ENCODE measurements at places on chromosomes 13 and 19.

DNA sequence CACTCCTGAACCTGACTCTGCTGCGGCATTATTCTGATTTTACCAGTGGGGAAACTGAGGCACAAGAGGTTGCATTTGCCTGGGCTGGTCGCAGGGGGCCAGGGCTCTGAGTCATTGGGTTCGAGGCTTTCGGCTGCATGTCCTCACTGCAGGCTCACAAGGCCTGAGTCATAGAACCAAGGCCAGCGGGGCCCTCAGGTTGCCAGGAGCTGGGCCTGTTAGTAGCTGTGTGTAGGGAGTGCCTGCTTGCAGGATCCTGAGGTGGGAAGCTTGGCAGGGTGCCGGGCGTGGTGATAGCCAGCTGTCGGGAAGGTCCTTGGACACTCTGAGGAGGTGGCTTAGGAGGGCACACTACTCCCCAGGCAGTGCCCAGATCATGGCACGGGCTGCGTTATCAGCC is 21.6 kb upstream of the F2RL3 start:
- H3K4me3 ChIP-seq, result no peak overlapping the region
- no peaks in the 10 kb centered on the region for H3K27me3 ChIP-seq
- H3K36me3 ChIP-seq, result peaks cover 57% of the 10 kb centered on the region
- DNase-seq, result no peak
- H3K4me1 ChIP-seq, result no peaks in the 10 kb centered on the region

DNA sequence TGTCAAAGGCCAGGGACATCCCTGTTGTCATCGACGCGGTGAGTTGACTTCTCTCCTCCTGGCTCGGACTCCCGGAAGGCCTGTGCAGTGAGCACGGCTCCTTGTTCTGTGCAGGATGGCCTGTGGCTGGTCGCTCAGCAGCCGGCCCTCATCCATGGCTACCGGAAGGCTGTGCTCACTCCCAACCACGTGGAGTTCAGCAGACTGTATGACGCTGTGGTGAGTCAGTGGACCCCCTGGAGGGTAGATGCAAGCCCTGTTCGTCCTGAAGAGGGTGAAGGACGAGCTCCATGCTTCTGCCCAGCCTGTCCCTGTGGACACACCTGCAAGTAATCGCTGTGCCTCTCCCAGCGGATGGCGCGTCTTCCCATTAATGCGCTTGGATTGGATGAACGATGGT is 19.2 kb downstream of the NAXD start:
- no peak overlapping the region for H3K4me3 ChIP-seq
- no peak overlapping the region for H3K27ac ChIP-seq
- H3K36me3 ChIP-seq, result peaks cover 43% of the 10 kb centered on the region

- H3K36me3 ChIP-seq, result peaks cover 30% of the 10 kb centered on the region
- H3K27ac ChIP-seq, result peak overlapping the region; percentile 95
- DNase-seq, result no peak
- peak overlapping the region; percentile 98 for H3K4me3 ChIP-seq
Measured at GRCh38 chr19:49591731-49592485, 926 bp downstream of the PRR12 start.

- no peak overlapping the region for H3K4me3 ChIP-seq
- peaks cover 28% of the 10 kb centered on the region for H3K4me1 ChIP-seq
- no peak for DNase-seq
- H3K27me3 ChIP-seq, result no peaks in the 10 kb centered on the region
- no peak overlapping the region for H3K27ac ChIP-seq
- peaks cover 15% of the 10 kb centered on the region for H3K36me3 ChIP-seq
Measured at GRCh38 chr13:114080739-114081561, 51.5 kb downstream of the RASA3 start.

GRCh38 chr13:28022848-28023518 is 34.5 kb upstream of the URAD start:
- H3K4me3 ChIP-seq, result no peak overlapping the region
- DNase-seq, result peak; percentile 12
- H3K4me1 ChIP-seq, result peaks cover 5% of the 10 kb centered on the region
- no peaks in the 10 kb centered on the region for H3K36me3 ChIP-seq

DNA sequence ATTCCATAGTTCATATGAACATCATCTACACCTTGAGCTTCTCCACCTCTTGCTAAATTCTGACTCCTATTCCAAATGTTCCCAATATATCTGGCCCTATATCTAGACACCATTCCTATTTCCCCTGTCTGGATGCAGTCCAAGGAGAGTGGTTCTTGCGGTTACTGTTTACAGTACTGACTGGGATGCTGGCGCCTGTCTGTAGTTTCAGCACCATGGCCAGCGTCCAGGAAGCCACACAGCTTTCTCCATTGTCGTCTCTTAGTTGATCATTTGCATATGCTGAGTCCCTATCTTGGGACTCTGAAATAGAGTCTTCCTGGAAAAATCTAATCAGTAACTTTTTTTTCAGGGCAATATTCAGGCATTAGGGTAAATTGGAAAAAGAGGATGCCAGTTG is 14.9 kb downstream of the LAIR2 start:
- H3K27ac ChIP-seq, result no peak overlapping the region
- H3K4me3 ChIP-seq, result no peak overlapping the region
- H3K36me3 ChIP-seq, result no peaks in the 10 kb centered on the region
- DNase-seq, result peak; percentile 1

DNA sequence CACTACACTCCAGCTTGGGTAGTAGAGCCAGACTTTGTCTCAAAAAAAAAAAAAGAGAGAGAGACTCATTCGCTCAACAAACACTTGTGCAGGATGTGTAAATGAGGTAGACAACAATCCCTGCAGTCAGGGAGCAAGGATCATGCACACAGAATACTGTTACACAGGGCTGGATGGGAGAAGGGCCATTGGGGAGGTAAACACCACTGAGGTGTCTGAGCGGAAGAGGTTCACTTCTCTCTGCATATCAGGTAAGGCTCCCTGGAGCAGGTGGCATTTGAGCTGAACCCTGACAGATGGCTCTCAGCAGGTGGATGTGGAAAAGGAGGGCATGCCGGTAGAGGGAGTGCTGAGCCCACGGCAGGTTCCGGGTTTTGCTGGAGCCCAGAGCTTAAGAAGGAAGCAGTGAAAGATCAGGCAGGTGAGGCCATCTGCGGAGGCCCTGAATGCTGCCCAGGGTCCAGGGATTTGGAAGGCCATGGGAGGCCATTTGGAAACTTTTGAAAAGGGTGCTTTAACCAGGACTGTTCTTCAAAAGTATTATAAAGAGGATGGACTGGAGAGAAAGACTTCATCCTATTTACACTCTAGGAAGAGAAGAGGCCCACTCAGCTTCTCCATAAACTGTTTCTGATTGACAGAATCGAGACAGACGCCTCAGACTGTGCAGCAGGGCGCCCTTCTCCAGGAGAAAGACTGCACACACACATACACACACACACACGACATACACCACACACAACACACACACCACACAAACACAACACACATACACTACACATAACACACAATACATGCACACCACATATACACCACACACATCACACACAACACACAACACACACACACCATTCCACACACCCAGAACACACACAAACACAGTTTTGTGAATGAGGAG is 199.4 kb downstream of the USP12 start:
- peaks cover 2% of the 10 kb centered on the region for H3K36me3 ChIP-seq
- peaks cover 2% of the 10 kb centered on the region for H3K27me3 ChIP-seq
- DNase-seq, result peak; percentile 21
